Activated CD4-positive, alpha-beta T cell treated with anti-CD3 and anti-CD28 coated beads for 36 hours (primary cell): ENCODE measurements at places on chromosomes 13 and 19. TPM values are rescaled to one million over a fixed set of nuclear protein-coding genes. Genes with fewer than 3 reads are reported as not detected.

Gene TRMT1
- 73.0 TPM for total RNA-seq

Gene TRPM4
- 1.5 TPM for total RNA-seq

Gene METTL21C
- total RNA-seq: not detected

Gene CLDND2
- total RNA-seq: 3.2 TPM

- no peak overlapping the region for H3K4me3 ChIP-seq
- peaks cover 73% of the 10 kb centered on the region for H3K27me3 ChIP-seq
- peaks cover 8% of the 10 kb centered on the region for H3K4me1 ChIP-seq
- H3K36me3 ChIP-seq: no peaks in the 10 kb centered on the region
- DNase-seq: peak; percentile 67
- no peak overlapping the region for H3K27ac ChIP-seq
Measured at GRCh38 chr19:46076951-46077814, 36.4 kb upstream of the IGFL4 start.

DNA sequence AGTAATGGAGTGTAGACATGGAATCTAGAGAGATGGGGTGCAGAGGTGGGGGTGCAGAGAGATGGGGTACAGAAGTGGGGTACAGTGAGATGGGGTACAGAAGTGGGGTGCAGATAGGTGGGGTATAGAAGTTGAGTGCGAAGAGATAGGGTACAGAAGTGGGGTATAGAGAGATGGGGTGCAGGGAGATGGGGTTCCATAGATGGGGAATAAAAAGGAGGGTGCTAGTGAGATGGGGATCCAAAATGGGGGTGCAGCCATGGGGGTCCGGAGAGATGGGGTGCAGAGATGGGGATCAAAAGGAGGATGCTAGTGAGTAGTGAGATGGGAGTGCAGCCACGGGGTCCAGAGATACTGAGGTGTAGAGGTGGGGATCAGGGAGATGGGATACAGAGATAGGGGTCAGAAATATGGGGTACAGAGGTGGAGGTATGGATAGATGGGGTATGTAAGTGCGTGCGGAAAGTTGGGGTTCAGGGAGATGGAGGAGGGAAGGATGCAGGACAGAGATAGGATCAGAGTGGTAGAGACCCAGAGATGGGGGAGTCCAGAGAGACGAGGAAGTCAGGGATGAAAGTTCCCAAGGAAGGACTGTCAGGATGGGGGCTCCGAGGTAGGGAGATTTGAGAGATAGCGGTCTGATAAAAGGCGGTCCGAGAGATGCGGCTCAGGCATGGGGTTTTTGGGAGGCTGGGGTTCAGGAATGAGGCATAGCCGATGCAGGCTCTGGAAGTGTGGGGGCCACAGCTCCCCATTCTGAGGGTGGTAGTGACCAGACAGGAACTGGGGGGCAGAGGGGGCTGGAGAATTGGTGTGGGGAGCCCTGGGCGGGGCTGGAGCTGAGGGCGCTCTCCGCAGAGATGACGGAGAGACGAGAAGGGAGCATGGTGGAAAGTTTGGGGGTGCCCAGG, 3.4 kb downstream of the PALM3 start:
- no peak overlapping the region for H3K27ac ChIP-seq
- H3K36me3 ChIP-seq: no peaks in the 10 kb centered on the region
- H3K4me1 ChIP-seq: peaks cover 16% of the 10 kb centered on the region
- peaks cover 31% of the 10 kb centered on the region for H3K27me3 ChIP-seq
- no peak for DNase-seq

- no peak for DNase-seq
- no peaks in the 10 kb centered on the region for H3K36me3 ChIP-seq
- H3K4me1 ChIP-seq: no peaks in the 10 kb centered on the region
- H3K27me3 ChIP-seq: no peaks in the 10 kb centered on the region
- H3K4me3 ChIP-seq: no peak overlapping the region
- no peak overlapping the region for H3K27ac ChIP-seq
Measured at GRCh38 chr13:107900775-107901174, 314.6 kb downstream of the LIG4 start.

- no peak within 1 kb of the TSS for H3K4me3 ChIP-seq
- H3K36me3 ChIP-seq: no peaks in the 10 kb centered on the region
- peaks cover 4% of the 10 kb centered on the region for H3K4me1 ChIP-seq
Measured at GRCh38 chr19:35528218-35529038, at the start of gene SBSN. SBSN (minus strand) TSS chr19:35528311; CDS start chr19:35528281, 30 bp downstream.

- H3K36me3 ChIP-seq: no peaks in the 10 kb centered on the region
- H3K4me1 ChIP-seq: no peaks in the 10 kb centered on the region
- DNase-seq: no peak
- no peak overlapping the region for H3K27ac ChIP-seq
Measured at GRCh38 chr13:95471960-95472359, 80.6 kb upstream of the CLDN10 start.

- DNase-seq: no peak
- no peak overlapping the region for H3K27ac ChIP-seq
- H3K27me3 ChIP-seq: no peaks in the 10 kb centered on the region
- H3K36me3 ChIP-seq: no peaks in the 10 kb centered on the region
- H3K4me1 ChIP-seq: no peaks in the 10 kb centered on the region
Measured at GRCh38 chr13:34731486-34731885, 210.6 kb upstream of the NBEA start.

- H3K4me1 ChIP-seq: peaks cover 10% of the 10 kb centered on the region
- H3K4me3 ChIP-seq: no peak overlapping the region
- no peaks in the 10 kb centered on the region for H3K27me3 ChIP-seq
Measured at GRCh38 chr19:31315652-31316051, 33.6 kb downstream of the TSHZ3 start.

- H3K4me1 ChIP-seq: peaks cover 59% of the 10 kb centered on the region
- H3K27ac ChIP-seq: peak overlapping the region; percentile 83
- H3K27me3 ChIP-seq: no peaks in the 10 kb centered on the region
- no peak for DNase-seq
Measured at GRCh38 chr13:73715911-73716510, 418.2 kb downstream of the KLF12 start.

- no peak overlapping the region for H3K27ac ChIP-seq
- DNase-seq: no peak
- peaks cover 4% of the 10 kb centered on the region for H3K27me3 ChIP-seq
- no peaks in the 10 kb centered on the region for H3K36me3 ChIP-seq
- H3K4me3 ChIP-seq: no peak overlapping the region
- H3K4me1 ChIP-seq: no peaks in the 10 kb centered on the region
Measured at GRCh38 chr13:59210543-59210942, 953.2 kb downstream of the DIAPH3 start.

GRCh38 chr19:52590728-52591127, 20.6 kb downstream of the ZNF701 start:
- no peaks in the 10 kb centered on the region for H3K4me1 ChIP-seq
- H3K27me3 ChIP-seq: no peaks in the 10 kb centered on the region
- peak; percentile 19 for DNase-seq
- peaks cover 76% of the 10 kb centered on the region for H3K36me3 ChIP-seq
- no peak overlapping the region for H3K27ac ChIP-seq
- no peak overlapping the region for H3K4me3 ChIP-seq

- H3K4me1 ChIP-seq: peaks cover 11% of the 10 kb centered on the region
- peaks cover 70% of the 10 kb centered on the region for H3K36me3 ChIP-seq
- H3K27ac ChIP-seq: no peak overlapping the region
- peak; percentile 6 for DNase-seq
- no peaks in the 10 kb centered on the region for H3K27me3 ChIP-seq
Measured at GRCh38 chr19:8826371-8826770, 5.7 kb downstream of the ZNF558 start.

- no peaks in the 10 kb centered on the region for H3K36me3 ChIP-seq
- DNase-seq: no peak
- no peaks in the 10 kb centered on the region for H3K27me3 ChIP-seq
- no peak overlapping the region for H3K4me3 ChIP-seq
- H3K4me1 ChIP-seq: peaks cover 7% of the 10 kb centered on the region
Measured at GRCh38 chr13:111370570-111371535, 50.4 kb downstream of the TEX29 start.

DNA sequence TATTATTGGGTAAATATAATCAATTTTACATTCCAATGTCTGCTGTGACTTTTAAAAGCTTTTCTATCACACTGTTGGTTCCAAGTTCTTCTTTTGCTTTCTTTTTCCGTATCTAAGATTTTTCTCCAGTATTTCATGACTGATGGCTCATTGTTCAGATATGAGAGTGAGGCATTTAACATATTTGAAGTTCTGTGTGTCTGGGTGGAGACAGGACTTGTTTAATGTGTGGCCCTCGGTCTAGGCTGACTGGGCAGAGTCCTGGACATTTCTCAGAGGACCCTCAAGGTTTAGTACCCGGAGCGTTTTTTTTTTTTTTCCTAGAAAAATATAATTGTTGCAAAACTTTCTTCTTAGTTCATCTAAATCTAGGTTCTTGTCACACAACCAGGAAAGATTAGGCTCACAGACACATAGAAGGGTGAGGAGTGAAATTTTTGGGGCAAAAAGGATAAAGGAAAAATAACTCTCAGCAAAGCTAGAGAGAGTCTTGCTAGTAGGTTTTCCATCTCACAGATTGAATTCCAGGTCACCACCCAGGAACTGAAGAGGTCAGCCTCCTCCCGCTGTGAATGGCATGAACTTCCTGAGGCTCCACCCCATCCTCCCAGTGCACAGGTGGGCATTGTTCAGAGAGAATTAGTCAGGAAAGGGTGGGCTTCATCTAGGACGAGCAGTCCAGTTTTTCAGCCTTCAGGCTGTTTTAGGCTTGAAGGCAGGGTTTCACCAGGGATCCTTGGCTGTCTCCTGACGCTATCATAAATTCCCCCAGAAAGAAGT, 1002.4 kb upstream of the PCDH9 start:
- no peak overlapping the region for H3K4me3 ChIP-seq
- H3K27me3 ChIP-seq: no peaks in the 10 kb centered on the region
- no peaks in the 10 kb centered on the region for H3K36me3 ChIP-seq
- H3K27ac ChIP-seq: no peak overlapping the region
- H3K4me1 ChIP-seq: no peaks in the 10 kb centered on the region

GRCh38 chr19:32363632-32364031, 18.2 kb downstream of the ZNF507 start:
- peaks cover 68% of the 10 kb centered on the region for H3K36me3 ChIP-seq
- H3K27me3 ChIP-seq: no peaks in the 10 kb centered on the region
- H3K27ac ChIP-seq: no peak overlapping the region
- H3K4me3 ChIP-seq: no peak overlapping the region
- DNase-seq: no peak
- H3K4me1 ChIP-seq: peaks cover 41% of the 10 kb centered on the region

DNA sequence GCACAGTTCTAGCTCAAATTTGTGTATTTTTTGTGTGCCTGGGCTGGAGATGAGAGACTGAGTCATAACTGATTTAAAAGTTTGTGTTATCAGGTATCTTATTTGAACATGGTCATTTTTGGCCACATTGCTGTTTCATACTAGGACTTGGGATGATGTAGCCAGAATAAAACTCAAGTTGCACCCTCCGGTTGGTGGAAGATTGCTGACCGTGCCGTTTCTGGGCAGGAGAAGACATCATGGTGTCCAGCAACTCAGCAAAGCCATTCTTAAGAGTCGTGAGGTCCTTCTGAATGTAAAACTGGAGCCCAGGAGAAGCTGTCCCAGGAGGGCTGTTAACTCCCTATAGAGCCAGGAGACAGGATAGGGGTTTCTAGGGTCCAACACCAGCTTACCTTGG, 7.6 kb downstream of the CEBPG start:
- H3K4me1 ChIP-seq: peaks cover 38% of the 10 kb centered on the region
- no peak overlapping the region for H3K4me3 ChIP-seq
- DNase-seq: no peak
- H3K27me3 ChIP-seq: no peaks in the 10 kb centered on the region
- peaks cover 22% of the 10 kb centered on the region for H3K36me3 ChIP-seq
- H3K27ac ChIP-seq: no peak overlapping the region

GRCh38 chr13:23902975-23903905, 5.9 kb upstream of the C1QTNF9B start:
- DNase-seq: peak; percentile 10
- no peak overlapping the region for H3K27ac ChIP-seq
- peaks cover 3% of the 10 kb centered on the region for H3K4me1 ChIP-seq
- peaks cover 28% of the 10 kb centered on the region for H3K27me3 ChIP-seq
